ENCODE measurements at places on chromosomes 2 and 18.

DNA sequence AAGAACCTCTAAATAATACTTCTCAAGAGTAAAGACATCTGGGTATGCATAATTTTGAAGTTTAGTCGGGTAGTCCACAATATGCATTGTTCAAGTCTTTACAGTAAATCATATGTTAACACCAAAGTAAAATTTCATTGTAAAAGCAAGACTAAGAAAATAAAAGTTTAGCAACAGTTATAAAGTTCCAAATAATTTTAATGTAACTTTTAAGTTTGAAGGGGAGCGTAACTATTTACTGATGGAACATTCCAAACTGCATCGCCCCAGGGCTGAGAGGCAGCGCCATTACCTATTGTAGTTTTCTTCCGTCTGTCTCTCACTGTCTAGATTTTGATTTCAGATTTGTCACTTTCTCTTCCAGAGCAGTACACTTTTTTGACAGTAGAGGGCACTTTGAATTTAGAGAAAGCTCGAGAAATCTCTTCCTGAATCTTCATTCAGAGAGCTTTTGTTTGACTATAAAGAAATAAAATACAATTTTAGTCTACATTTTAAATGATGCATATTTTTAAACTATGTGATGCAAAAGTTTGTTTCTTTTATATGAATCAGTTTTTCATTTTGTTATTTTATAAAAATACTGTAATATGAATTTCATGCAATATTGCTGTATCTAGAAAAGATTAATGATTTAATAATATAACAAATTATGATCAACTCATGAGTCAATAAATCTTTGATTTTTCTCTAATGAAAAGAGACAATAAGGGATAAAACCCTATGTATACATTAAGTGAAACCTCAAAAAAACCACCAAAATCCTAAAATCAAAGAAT is 389.8 kb downstream of the FIGN start:
- DNase-seq = peak; percentile 10

- DNase-seq = no peak
These were observed 38.9 kb upstream of the RALBP1 start for GRCh38 chr18:9436206-9436929.

- DNase-seq = no peak
These were observed 34.5 kb downstream of the RPL31 start for GRCh38 chr2:101036562-101036961.

GRCh38 chr18:7622721-7623120 is 55.6 kb downstream of the PTPRM start:
- no peak for DNase-seq

- DNase-seq = no peak
These were observed 5.9 kb upstream of the CERS6 start for GRCh38 chr2:168450171-168450570.

DNA sequence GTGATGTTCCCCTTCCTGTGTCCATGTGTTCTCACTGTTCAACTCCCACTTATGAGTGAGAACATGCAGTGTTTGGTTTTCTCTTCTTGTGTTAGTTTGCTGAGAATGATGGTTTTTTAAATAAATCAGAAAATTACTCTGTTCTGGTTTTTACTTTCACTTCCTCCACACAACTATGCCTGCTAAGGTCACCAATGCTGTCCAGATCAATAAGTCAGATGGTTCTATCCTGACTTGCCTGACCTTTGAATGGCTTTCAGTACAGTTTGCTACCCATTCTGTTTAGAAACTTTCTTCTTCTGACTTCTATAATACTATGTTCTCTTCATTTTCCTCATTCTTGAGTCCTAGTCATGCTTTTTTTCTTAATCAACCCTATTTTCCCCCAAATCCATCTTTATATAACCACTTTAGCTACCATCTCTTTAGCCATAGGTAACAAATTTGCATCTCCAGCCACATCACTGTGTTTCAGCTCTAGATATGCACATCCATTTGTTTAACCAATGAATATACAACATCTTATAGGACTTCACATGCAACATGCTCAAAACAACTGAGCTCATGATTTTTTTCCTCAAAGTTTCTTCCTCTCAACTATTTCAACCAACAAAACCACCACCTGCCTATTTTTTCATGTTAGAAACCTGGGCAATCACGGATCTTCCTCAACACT is 58.8 kb upstream of the SLC38A11 start:
- no peak for DNase-seq

DNA sequence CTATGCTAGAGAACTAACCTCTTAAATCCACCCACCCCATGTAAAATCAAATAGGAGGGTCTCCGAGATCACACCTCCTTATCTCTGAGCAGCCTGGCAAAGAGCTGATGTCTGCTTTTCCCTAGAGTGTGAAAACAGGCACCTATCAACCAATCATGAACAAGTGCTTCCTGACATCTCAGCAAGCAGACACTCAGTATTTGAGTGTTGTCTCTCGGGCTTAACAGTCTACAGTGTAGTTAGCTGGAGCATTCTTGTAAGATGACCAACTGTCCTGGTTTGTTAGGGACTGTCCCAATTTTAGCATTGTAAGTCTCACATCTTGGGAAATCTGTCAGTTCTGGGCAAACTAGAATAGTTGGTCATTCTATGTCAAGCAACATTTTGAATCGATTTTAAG is 26.4 kb downstream of the MARCHF4 start:
- DNase-seq = no peak

GRCh38 chr2:60140185-60140584 is 413.3 kb downstream of the BCL11A start:
- DNase-seq = no peak

- DNase-seq = no peak
These were observed 773.9 kb upstream of the LRATD1 start for GRCh38 chr2:13858626-13859025.

DNA sequence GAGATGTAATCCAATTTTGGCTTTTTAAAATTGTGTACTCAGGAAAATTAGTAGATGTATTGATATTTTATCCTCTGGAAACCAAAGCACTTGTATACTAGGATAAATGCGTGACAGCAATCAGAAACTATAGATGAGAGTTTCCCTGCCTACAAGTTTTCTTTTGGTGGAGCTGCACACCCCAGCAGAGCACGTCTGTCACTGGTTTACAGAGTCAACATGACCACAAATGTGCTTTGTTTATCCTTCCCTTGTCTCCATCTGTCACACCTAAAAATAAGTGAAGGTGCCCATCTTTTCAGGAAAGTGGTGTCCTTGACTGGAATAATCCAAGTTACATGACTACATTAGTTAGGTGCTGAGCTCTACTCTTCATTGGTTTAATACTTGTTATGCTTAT is 210.4 kb upstream of the DSEL start:
- DNase-seq = no peak

GRCh38 chr2:179655627-179656026 is 205.8 kb downstream of the ZNF385B start:
- DNase-seq = no peak

GRCh38 chr2:43293744-43294695 is 67.6 kb upstream of the ZFP36L2 start:
- DNase-seq = peak; percentile 94

DNA sequence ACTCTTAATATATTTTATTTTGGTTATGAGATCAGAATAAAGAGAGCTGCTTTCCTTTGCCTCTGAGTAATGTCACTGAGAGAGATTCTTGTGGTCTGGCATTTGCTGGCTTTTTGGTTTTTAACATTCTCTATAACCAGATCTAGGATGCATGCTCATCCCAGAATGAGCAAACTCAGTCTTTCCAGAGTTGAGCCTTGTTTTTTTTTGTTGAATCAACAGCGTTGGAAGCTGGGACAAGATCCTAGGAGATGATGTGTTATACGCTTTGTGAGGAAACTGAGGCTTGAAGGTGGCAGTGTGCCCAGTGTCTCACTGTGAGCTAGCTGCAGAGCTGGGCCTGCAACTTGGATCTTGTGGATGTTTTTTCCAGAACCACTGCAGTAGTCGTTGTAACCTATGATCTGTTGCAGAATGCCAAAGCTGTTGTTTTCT is 19.5 kb downstream of the MYO1B start:
- no peak for DNase-seq
